NB4 (cell line): ENCODE measurements at places on chromosomes 2 and 18.

DNA sequence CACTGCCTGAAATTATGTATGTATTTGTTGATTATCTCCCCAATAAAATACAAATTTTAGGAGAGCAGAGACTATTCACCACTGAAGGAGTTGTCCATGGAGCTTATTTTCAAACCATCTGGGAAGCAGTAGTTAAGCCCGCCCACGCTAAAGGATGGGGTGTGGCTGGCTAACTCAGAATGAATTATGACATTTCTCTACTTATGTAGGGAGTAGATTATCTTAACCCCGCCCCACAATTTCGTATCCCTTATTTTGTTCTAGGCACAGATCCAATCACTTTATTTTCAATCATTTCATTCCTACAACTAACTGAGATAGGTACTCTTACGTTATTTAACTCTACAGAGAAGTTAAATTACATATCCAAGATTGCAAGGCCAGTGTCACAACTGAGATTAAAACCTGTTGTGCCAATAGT is 1.4 kb upstream of the LAPTM4A start:
- DNase-seq: no peak

GRCh38 chr2:158995677-158996049 is 27.2 kb downstream of the TANC1 start:
- DNase-seq: no peak

- no peak for DNase-seq
These were observed 636.2 kb downstream of the EPHA4 start for GRCh38 chr2:220935789-220936321.

- no peak for DNase-seq
These were observed 39.7 kb upstream of the TGIF1 start for GRCh38 chr18:3410273-3410672.

GRCh38 chr18:30852541-30852940 is 190.0 kb downstream of the DSC3 start:
- DNase-seq: no peak

DNA sequence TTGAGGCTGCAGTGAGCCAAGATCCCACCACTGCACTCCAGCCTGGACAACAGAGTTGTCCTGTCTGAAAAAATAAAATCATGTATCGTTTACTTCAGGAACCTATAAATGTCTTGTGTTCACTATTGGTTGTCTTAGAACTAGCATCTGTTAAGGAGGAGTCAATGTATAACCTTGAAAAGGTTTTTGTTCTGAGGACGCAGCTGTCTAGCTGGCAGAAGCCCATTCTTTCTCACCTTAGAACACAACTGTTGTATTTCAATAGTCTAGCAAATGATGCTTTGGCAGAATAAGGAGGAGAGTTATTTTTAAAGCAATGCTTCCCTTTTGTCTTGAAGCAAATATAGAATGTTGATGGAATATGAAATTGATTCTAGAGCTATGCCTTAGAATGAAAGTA is 21.1 kb downstream of the EPB41L5 start:
- no peak for DNase-seq

DNA sequence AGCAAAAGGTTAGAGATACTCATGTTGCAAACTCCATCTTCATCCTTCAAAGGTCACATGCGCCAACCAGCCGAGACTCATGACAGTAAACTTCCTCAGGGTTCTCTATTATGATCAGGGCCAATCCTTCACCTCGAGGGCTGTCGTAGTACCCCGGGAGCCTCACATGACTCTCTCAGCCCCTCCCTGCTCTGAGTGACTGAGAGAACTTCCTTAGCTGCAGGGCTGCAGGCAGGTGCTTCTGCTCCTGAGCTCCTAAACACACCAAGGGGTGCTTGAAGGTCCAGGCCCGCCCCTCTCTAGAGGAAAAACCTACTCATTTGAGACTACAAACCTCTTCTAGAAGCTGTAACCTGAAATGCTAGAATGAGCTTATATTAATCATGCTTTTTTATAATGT is 48.2 kb downstream of the LONRF2 start:
- DNase-seq: no peak

DNA sequence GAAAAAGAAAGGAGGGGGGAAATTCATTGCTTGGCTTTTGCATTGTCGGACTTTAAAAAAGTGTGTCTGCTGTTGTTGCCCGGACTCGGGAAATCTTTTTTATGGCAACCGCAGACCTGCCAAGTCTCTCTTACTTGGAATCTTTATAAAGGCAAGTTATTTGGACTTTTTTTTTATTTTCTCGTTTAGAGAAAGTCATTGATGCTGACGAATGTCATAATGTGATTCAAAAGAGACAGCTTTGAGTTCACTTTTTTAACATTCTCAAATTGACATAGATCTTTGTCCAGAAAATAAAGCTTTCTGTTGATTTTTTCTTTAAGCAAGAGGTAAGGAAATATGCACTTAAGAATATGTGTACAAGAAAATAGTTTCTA is 651 bp upstream of the ZNF521 start:
- DNase-seq: no peak

- peak; percentile 57 for DNase-seq
These were observed 289.3 kb upstream of the LINC00305 start for GRCh38 chr18:64438178-64438577.

- no peak for DNase-seq
These were observed 85.5 kb downstream of the ORC4 start for GRCh38 chr2:147934881-147935620.

DNA sequence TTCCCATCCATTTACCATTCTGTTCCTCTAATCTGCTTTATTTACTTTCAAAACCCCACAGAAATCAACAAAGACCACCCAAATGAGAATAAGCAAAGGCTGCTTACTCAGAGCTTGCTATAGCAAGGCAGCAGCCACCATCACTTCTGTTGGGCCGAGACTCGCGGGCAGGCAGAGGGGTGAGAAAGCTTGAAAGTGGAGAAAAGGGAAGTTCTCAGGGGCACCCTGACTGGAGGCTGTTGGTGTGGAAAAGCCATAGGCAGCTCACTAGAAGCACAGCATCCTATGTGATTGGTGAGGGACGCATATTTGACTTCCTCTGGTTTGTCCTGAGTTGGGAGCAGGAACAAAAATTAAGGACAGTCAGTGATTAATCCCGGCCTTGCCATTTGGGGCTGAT is 269.7 kb upstream of the THSD7B start:
- peak; percentile 45 for DNase-seq

GRCh38 chr2:29011418-29012060 is 30.4 kb downstream of the TOGARAM2 start:
- DNase-seq: peak; percentile 90

- DNase-seq: no peak
These were observed 96.0 kb downstream of the INHBB start for GRCh38 chr2:120441744-120442471.

- no peak for DNase-seq
These were observed 86.5 kb downstream of the ZNF516 start for GRCh38 chr18:76408480-76409067.

DNA sequence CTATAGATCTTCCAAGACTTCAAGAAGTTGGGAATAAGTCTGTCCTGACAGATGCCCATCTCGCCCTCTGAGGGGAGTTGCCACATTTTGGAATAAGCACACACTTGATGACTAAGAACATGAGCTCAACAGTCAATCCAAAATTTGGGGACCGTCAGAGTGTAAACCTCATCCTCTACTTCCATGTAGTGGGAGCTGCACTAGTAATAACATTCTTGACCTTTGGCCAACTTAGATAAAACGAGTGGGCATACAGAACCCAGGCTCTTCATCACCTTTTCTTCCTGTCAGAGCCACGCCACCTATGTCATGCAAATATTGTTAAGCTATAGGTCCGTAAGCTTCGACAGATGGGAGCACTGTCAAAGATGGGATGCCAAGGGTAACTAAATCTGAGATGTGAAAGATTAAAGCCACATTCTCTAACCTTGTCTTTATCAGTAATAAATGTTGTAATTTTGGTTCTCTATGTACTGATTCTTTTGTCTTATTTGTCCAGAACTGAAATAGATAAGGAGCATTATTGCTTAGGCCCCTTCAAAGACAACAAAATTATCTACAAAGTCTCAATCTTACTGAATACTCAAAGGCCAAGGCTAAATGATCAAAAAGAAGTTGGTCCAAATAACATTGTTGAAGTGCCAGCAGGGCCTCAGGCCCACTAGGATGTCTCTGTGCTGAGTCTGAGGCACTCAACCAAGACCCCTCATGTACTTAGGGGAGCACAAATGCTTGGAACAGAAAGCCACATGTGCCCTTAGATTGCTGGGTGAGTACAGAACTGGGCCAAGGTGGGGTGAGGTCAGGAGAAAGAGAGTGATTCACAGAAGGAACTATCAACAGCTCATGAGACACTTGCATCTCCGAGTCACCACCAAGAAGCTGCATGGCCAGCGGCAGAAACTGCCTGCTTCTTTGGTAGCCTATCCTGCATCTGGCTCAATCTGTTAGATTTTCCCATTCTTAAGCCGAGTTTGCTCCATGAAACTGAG is 15.0 kb downstream of the CDH2 start:
- DNase-seq: no peak

DNA sequence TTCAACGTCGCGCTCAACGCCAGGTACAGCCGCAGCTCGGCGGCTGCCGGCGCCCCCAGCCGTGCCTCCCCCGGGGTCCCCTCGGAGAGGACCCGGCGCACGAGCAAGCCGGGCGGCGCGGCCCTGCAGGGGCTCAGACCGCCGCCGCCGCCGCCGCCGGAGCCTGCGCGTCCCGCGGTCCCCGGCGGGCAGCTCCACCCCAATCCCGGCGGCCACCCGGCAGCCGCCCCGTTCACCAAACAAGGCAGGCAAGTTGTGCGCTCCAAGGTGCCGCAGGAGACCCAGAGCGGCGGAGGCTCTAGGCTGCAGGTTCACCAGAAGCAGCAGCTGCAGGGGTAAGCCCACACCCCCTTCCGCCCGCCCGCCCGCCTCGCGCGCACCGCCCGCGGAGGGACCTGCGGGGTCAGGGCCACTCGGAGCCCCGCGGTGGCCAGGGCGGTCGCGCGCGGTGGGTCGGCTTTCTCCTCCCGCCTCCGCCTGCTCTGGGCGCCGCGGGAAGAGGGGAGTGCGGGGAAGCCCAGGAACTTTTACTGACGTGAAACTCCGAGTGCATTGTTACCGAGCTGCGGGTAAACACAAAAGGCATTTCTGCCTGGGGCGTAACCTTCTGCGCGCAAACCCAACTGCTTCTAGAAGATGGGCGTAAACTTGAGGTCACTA is 861 bp downstream of the LTBP1 start:
- DNase-seq: peak; percentile 9

DNA sequence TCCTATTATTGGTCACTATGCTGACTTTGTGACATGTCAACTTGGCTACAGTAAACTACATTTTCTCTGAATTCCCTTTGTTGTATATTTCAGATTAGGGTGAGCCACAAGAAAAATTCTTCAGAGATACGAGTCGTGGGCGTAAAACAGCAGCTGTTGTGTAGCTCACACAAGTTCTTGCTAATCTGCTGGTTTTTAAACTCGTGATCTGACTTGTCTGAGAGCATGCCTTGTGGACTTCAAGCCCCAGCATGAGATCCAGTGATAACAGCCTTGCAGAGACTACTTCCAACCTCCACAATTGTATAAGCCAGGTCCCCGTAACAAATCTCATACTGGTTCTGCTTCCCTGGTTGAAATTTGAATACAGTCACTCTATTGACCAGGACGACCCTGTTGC is 259.8 kb upstream of the LYPD1 start:
- DNase-seq: no peak
